ENCODE measurements at places on chromosomes 2 and 18.

DNA sequence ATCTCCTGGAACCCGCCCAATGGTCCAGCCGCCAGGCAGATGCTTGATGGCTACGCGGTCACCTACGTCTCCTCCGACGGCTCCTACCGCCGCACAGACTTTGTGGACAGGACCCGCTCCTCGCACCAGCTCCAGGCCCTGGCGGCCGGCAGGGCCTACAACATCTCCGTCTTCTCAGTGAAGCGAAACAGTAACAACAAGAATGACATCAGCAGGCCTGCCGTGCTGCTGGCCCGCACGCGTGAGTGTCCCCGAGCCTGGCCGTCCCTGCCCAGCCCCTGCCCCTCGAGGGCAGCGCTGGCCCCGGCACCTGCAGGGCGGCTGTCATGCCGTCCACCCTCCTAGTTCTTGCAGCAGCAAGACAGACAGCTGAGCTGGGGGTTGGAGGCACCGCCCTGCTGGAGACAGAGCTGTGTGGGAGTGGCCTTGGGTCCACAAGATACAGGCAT is 36.7 kb downstream of the MTERF4 start:
- DNase-seq, result no peak

GRCh38 chr18:60358516-60358915 is 14.1 kb downstream of the MC4R start:
- DNase-seq, result no peak

DNA sequence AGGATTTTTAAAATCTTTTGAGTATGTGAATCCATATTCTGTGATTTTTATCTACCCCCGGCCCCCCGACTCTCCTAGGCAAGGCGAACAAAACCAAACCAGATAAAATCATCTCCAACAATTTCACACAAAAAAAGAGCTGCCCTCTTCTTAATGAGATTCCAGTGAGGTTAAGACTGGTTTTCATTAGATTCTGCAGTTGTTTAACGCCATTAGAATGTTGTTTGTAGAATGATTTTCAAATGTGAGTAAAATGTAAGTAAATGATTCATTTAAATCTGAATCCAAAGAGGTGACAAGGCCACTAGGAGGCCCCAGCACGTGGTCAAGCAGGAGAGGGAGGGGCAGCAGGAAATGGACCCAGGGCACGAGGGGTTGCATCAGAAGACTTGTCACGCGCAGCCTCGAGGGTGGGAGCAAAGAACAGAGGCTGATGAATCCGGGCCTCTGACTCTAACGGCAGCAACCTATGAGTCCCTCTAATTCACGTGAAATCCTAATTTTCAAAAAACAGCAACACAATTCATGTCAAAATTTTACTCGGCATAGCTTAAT is 24.3 kb upstream of the KLHL29 start:
- DNase-seq, result no peak

DNA sequence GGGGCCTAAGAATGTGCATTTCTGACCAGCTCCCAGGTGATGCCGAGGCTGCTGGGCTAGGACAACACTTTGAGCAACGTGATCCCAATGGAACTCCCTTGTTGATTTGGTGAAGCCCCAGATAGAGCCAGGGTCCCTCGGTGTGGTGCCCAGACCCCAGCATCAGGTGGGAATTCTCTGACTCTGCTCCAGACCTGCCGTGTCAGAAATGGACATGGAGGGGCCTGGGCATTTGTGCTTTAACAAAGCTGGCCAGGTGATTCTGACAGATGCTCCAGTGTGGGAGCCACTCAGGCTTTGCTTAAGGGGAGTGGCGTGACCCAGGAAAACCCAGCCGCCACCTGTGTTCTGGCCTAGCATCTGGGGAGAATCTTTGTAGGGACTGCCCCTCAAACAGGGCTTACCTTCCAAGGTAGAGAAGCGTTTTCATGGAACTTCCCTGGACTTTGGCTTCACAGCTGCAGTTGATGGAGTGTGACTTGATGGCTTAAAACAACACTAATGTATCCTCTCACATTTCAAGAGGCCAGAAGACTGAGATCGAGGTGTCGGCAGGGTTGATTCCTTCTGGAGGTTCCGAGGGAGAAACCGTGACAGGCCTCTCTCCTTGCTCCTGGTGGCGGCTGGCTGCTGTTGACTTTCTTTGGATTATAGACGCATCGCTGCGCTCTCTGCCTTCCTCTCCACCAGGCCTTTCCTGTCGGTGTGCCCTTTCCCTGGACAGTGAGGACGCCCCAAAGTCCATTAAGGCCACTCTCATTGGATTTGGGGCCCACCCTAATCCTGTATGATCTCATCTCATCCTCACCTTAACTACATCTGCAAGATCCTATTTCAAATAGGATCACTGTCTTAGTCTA is 57.0 kb upstream of the HDAC4 start:
- no peak for DNase-seq

DNA sequence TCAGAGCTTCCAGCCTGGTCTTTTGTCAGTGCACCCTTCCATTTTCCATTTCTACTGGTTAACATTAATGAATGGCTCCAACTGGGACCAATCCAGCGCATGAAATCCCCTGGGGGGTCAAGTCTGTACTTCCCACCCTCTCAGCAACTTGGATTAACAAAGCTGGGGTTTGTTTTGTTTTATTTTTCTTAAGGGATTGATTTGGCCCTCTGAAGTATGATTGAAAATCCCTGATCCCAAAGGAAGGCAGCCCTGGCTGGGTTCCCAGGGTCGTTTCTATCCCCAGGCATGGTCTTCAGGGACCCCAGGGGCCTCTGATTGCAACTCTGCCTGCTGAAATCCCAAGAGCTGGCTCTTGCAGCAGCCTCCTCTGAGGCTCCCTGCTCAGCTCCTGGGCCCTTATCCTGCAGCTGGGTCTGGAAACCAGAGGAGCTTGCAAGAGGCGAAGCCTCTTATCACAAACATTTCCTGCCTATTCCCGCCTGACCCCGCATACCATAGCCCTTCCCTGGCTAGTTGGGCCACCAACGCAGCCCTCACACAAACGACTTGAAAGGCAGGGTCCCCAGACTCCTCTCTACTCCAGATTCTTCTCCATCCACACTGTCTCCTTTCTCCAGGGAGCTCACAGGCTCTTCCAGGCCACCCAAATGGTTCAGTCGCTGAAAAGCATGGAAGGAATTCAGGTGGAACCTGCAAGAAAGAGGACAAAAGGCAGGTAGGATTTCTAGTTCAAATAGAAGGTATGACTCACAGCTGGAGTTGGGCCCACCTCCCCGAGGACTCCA is 109.7 kb upstream of the PKDCC start:
- no peak for DNase-seq

DNA sequence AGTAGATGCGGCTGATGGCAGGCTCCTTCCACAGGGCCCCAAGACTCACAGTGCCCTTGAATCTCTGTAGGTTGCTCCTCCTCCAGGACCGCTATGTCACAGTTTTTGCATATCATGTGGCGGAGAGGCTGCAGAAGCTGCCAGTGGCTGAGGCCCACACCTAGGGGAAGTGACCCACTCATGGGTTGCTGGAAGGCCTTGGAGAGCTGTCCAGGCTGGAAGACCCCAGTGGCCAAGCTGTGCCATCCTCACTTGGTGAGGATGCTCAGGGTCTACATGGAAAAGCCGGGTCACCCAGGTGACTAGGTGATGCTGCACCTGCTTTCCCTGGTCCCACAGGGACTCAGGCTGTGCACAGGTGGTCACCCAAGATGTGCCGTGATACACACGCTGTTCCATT is 90.6 kb downstream of the SEPTIN10 start:
- no peak for DNase-seq

GRCh38 chr2:72089028-72089427 is 58.6 kb downstream of the CYP26B1 start:
- DNase-seq, result no peak

GRCh38 chr18:72762515-72763122 is 105.2 kb downstream of the NETO1 start:
- DNase-seq, result peak; percentile 76

DNA sequence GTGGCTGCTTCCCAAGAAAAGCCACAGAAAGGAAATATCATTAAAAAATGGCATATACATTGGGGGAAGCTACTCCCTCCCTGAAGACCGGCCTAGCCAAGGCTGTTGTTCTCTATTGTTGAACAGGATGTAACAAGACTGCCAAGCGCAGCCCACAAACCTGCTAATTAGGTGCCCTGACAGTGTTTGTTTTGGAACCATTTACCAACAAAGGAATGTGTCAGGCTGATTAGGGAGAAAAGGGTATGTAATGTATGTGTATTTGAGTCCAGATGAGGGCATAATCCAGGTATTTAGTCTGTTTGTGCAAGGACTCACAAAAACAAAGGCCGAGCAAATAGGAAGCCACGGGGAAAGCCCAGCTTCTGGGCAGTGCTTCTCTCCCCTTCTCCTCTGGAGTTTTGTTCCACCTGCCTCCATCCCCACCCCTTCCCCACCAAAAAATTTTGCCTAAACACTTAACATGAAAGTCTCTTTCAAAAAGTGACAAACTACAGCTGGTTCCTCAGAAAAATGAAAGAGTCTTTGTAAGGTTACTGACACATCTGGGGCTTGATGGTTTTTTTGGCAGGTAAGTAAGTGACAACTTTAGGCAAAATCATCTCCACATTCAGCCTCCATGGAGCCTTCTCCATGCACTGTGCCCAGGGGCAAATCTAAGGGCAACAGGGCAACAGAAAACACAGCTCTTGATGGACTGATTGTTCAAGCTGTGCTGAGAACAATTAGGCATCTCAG is 78.3 kb upstream of the FZD5 start:
- no peak for DNase-seq
